ENCODE measurements at places on chromosomes 16 and 17.

DNA sequence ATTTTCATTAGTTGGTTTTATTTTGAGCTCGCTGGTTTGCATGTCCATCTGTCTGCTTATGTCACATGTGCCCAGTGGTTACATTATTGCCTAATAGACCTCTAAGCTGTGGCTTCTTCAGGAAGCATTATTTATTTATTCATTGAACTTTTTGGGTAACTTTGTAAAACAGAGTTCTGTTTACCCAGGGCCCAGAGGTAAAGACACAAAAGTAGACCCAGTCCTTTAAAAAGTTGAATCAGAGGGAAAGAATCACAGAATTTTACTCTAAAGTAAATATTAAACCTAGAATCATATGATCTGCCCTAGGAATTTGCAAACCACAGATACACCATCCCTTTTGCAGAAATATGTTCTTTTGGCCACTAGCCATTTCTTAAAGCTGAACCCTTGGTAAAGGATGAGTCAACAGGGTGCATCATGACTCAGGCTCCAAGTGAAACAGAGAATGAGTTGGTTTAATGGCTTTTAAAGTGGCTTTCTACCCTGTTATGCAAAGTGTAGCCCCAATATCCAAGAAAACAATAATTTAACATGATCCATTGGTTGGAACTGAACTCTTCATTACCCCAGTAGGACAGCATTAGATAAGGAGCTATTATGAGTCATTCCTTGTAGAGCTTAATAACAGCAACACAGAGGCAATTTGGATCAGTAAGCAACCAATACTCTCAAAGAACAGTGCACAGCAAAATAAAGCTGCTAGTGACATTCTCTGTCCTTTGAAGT, 236.3 kb downstream of the KCNJ2 start:
- DNase-seq = no peak

DNA sequence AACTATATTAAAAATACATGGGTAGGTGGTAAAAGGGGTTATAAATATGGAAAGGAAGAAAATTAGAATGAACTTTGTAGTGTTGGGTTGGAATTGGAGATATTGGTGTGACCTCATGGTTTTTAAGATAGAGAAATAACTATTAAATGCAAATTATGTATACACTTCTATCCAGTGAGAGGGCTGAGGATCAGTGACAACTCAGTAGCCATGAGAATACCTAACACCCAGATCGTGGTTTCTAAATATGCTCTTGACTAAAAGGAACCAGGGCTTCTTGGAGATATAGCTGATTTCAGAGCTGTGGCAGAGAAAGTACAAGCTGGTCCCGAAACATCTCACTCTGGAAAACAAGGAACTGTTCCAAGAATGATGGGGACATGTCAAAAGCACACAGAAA, 44.4 kb downstream of the SLC6A4 start:
- no peak for DNase-seq

DNA sequence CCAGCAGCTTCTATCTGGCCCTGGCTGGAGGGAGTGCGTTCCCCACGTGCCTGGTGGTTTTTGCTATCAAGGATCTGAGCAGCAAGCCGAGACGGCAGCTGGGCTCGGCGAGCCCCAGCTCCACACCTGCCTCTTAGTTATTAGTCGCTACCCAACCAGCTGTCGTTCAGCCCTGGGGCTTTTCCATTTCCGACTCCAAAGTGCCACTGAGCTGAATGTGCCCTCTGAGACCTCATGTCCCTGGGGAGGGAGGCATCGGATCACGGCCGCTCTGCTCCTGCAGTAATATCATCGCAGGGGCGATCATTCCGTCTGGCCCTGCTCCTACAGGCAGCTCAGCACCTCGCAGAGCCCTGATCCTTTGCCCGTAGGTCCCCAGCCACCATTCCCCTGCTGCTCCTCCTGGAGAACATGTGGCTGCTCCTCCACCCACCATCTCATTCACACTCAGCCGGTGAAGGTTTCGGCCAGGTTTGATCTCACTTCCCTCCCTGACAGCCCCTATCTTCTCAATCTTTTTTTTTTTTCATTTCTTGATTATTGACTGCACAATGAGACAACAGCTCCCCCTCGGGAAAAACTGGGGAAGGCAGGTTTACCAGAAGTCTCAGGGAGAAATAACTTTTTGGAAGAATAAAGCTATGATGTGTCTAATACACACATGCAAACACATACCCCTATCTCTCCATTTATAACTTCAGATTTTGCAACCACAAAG, 86.7 kb downstream of the ZFHX3 start:
- DNase-seq = no peak

DNA sequence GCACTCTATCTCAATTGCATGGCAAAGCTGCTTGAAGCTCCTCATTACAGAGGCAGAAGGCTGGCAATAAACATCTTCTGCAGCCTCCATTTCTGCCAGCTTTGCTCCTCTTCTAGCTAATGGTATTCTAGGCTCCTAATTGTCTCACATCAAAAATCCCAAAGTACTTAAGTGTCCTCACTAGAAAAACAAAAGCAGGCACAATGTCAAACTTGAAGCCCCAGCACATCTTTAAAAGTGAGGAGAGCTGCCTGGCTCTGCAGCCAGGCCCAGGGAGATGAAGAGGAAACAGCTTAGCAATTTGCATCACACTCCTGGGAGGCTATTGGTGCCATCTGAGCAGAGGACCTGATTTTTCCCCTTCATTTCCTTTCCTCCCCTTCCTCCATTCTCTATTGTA, 197.1 kb downstream of the KCNJ2 start:
- no peak for DNase-seq

DNA sequence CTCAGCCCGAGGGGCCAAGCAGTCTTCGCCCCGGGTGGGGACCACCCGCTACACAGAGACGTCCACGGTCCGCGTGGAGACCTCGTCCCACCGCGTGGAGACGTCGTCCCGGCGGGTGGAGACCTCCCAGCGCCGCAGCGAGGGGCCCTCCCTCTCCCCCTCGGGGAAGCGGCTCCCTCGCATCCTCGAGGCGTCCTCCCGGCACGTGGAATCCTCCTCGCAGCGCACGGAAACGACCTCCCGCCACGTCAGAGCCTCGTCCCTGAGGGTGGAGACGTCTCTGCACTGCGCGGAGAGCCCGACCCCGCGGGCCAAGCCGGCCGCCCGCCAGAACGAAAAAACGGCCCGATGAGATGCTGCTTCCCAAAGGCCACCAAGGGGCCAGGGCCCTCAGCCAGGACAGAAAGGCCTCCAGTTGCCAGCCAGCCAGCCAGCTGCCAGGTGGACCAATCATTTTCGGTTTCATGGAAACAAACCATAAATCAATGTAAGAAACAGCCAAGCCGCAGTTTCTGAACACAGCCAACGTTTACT, 424 bp downstream of the C17orf100 start:
- DNase-seq = no peak

GRCh38 chr16:80802138-80802537, 2.3 kb downstream of the CDYL2 start:
- DNase-seq = no peak

GRCh38 chr17:17849845-17850373, 13.1 kb upstream of the SREBF1 start:
- DNase-seq = peak; percentile 49

GRCh38 chr17:74761419-74761818, 13.0 kb downstream of the NHERF1 start:
- no peak for DNase-seq

DNA sequence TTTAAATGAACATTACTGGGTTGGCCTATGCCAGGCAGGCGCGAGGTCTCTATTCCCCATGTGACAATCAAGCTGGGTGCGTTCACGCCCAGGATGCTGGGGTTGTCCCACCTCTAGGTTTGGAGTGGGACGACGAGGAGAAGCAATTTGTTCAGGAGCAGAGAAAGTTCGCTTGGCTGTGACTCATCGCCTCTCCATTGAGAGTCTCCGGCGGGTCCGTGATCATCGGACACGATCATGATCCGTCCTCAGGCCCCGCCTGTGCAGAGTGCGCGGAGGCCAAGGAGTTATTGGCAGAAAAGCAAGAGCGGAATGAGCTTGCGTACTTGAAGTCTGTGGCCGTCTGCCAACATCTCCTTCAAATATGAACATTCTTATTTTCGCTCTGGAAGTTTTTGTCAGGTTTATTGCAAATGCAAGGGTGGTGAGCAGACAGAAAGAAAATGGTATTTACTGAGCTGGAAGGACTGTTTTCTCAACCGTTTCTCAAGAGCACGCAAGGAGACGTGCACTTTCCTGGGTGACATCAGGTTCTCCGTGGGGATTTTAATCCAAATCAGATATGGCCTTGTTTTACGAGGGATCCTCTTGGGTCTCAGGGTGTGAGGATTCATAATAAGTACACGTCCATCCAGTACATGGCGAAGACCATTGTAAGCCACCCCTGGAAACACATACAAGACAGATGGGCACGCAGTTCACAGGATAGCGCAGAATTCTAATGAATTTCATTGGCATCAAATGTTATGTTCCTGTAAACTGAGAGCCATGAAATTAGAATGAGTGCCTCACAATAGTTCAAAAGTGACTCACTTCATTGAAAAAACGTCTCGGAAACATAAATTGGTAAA, 70.1 kb upstream of the CREBBP start:
- no peak for DNase-seq

- no peak for DNase-seq
Observed at GRCh38 chr16:74778646-74779045, 4.0 kb upstream of the FA2H start.

Measured in T follicular helper cell (primary cell).